ENCODE measurements at places on chromosomes 1 and 21.

DNA sequence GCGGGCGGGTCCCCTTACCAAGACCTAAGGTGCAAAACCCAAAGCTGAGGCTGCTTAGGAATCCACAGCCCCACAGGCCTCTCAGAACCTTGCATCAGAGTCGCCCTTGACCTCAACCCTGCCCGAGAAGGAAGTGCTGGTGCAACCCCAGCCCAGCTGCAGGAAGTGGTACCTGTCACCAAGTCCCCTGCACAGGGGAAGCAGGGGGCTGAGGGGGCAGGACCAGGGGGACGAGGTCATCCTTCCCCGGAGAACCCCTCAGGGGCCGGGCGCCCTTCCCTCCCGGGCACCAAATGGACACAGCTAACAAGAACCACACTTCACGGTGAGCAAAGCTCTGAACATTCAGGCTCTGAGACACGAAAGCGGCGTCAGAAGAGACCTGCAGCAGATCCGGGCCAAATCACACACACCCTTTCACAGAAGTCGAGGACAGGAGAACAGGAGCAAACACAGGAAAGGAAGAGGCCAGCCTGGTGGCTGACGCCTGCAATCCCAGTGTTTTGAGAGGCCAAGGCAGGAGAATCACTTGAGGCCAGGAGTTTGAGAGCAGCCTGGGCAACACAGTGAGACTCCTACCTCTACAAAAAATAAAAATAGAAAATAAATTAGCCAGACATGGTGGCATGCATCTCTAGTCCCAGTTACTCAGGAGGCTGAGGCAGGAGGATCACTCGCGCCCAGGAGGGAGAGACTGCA, 6.4 kb downstream of the ITGB2 start:
- DNase-seq = no peak

DNA sequence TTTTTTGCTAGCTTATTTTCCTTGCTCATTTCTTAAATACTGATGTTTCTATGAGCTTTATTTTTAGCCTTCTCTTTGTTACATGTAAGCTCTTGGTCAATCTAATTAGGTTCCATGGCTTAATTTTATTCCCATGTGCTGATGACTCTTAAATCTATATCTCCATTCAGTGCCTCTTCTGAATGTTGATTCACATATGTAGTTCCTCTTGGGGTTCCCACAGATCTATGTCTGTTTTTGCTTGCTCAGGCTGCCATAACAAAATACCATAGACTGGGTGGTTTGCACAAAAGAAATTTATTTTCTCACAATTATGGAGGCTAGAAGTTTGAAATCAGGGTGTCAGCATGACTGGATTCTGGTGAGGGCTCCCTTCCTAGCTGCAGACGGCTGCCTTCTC, 58.3 kb upstream of the PLA2G4A start:
- no peak for DNase-seq

DNA sequence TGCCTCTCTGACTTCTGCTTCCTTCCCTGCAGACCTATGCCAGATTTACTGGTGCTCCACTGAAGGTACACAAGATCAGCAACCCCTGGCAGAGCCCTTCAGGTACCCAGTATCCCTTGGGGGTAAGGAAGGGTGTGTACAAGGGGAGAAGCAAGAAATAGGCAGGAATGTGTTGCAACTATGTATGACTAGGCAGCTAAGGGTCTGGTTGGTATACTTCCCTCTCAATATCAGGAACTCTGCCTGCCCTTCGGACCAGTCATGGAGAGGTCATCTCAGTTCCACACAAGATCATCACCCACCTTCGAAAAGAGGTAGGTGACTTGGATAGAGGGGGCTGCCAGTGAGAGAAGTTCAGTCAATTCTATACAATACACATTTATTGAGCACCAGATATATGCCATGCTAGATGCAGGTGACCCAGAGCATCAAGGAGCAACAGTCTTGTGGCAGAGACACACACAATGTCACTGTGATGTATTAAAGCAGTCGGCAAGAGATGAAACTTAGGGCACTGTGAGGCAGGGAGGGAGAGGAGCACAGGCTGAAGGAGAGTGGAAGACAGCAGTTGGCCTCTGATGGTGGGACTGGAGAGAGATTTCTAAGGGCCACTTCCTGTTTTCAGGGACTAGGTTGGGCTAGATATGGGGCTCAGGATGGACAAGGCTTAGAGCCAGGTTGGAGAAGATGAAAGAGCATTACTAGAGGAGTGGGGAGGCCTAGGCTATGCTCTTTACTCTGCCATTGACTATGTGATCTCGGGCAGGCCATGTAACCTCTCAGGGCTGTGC, 2.0 kb downstream of the MTX1 start:
- DNase-seq = no peak

DNA sequence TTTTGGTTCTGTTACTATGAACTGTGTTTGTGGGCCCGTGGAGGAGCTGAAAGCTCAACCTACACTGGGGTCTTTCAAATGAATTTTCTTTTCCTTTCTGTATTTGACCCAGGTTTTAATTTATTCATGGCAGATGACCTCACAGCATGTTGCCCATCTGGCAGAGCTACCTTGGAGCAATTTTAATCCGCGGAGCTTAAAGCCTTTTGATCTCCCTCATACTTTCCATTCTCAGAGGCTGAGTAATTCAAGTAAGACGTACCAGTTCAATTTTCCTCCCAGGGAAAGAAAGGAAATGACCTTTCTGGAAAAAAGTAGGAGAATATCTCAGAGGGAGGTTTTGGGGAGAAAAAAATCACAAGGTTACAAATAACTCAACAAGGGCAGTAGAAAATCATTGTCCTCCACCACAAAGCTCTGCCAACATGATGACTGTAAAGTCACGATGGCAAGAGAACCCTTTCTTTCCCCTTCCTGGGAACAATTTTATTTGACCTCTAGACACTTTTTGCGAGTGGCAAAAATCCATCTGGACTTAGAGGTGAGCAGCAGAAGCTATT, 21.6 kb upstream of the PCP4 start:
- DNase-seq = no peak

DNA sequence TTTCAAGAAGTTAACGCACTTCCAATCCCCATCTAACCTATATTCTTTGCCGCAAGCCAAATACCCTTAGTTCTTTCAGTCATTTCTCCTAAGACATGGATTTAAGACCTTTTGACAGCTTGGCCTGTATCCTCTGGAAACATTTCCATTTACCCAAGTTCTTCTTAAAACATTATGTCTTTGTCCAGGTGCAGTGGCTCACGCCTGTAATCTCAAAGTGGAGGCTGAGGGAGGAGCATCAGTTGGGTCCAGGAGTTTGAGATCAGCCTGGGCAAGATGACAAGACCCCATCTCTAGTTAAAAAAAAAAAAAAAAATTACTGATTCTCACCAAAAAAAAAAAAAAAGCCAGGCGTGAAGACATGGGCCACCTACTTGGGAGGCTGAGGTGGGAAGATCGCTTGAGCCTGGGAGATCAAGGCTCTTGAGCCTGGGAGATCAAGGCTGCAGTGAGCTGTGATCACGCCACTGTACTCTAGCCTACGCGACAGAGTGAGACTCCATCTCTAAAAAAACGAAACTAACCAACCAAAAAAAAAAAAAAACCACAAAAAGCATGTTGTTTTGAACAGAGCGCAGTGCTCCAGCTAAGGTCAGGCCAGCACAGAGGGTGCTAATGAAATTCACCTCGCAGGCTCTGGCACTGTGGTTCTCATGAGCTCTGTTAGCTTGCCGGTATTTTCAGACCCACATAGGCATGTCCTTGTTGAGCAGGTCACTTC, 36.0 kb downstream of the NUAK2 start:
- no peak for DNase-seq

DNA sequence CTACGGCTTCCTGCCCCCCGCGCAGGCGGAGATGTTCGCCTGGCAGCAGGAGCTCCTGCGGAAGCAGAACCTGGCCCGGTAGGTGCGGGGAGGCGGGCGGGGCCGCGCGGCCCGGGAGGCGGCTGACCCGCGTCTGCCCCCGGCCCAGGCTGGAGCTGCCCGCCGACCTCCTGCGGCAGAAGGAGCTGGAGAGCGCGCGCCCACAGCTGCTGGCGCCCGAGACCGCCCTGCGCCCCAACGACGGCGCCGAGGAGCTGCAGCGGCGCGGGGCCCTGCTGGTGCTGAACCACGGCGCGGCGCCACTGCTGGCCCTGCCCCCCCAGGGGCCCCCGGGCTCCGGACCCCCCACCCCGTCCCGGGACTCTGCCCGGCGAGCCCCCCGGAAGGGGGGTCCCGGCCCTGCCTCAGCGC, 16.6 kb downstream of the NOC2L start:
- DNase-seq = no peak

DNA sequence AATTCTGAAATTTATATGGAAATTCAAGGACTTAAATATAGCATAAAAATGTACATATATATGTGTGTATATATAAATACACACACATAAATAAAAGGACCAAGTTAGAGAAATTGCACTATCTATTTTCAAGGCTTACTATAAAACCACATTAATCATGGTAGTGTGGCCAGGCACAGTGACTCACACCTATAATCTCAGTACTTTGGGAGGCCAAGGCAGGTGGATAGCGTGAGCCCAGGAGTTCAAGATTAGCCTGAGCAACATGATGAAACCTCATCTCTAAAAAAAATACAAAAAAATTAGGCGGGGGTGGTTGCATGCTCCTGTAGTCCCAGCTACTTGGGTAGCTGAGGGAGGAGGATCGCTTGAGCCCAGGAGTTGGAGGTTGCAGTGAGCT, 171.4 kb upstream of the GORAB start:
- DNase-seq = no peak

DNA sequence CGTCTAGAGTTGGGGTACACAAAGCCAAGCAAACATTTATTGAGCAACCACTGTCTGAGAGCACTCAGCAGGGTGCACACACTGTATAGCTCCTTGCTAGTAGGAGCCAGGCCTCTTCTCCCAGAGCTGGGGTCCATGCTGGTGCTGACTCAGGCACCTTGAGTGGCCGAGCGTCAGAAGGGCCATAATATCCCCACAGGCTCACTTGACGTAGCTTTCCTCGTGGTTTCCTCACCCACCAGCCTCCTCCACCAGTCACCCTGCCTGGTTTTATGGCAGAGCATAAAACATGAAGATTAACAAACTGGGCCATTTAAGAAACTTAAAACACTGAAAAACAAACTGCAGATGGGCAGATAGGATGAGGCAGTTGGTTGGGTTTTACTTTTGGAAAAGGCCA, 361.5 kb downstream of the HHAT start:
- DNase-seq = no peak

GRCh38 chr1:211530102-211530501, 38.1 kb upstream of the RD3 start:
- no peak for DNase-seq

DNA sequence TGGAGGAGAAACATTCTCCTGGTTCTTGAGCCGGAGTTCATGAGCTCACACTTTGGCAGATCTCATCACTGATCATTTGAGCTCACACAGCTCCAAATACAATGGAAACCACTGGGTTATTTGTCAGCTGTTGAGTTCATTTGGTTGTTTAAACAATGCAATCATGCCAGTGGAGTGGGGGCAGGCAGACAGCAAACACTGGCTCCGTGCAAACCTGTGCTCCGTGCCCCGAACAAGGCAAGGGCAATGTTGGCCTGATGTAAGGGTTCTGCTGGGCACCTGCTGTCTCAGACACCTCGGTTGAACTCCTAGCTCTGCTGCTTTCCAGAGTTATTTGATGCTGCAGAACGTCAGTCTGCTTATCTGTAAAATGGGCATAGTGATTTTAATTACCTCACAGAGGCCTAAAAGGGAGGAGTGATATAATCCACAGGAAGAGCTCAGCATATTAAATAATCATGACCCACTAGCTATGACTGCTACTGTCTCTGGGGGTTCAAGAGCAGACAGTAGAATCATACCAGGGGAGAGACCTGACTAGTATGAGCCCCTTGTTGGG, 20.0 kb upstream of the CLIC6 start:
- DNase-seq = no peak
